ENCODE measurements at places on chromosomes 13 and 19.

DNA sequence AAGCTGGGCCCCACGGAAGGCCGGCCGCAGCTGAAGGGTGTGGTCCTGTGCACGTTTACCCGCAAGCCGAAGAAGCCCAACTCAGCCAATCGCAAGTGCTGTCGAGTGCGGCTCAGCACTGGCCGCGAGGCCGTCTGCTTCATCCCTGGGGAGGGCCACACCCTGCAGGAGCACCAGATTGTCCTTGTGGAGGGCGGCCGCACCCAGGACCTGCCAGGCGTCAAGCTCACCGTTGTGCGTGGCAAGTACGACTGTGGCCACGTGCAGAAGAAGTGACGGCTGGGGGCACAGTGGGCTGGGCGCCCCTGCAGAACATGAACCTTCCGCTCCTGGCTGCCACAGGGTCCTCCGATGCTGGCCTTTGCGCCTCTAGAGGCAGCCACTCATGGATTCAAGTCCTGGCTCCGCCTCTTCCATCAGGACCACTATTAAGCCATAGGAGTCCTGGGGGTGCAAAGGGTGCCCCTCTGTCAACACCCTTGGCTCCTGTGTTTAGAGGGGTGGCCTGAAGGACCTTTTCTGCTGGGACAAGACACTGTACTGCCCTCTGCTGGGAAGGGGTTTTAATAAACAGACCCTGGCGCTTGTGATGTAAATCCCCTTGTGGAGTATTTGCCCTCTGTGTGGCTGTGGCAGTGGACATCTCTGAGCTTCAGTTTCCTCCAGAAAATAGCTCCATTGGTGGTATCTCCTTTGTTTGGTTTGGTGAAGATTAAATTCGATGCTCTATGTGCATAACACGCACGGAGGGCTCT lies 1.9 kb downstream of the MRPS12 start:
- DNase-seq: peak; percentile 52

- no peak for DNase-seq
These were observed 2.6 kb upstream of the CLC start for GRCh38 chr19:39740395-39740794.

GRCh38 chr19:32222556-32222955 lies 122.9 kb upstream of the ZNF507 start:
- DNase-seq: no peak

GRCh38 chr13:103161476-103161875 lies 95.3 kb upstream of the SLC10A2 start:
- no peak for DNase-seq

DNA sequence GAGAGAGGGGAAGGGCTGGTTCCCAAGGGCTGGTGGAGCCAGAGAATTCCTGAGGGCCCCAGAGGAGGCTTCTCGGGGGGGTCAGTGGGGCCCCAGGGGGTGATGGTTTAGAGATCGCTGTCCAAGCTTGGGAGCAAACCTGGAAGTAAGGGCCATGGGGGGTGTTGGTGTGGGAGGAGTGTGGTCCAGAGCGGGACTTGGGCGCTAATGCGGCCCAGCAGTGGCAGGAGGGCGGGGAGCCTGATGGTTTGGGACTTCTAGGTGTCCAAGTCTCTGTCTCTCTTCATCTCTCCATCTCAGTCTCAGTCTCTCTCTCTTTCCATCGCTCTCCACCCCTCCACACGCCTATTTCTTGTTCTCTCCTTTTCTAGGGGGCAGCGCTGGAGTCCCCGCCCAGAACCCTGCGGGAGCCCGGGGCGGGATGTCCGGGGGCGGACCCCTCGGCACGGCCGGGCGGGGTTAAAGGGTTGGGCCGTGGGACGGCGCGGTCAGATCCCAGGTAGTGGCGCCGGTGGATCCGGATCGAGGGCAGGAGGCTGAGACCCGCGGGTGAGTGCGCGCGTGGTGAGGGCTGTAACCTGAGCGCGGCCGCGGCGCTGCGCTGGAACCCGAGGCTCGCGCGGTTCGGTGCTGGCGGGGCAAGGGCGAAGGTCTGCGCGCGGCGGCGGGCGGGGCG lies at the start of gene CYP4F22:
CYP4F22 (plus strand) TSS at position 491 of the 676 bp plus-strand sequence. CDS start 16,812 bp downstream, outside the sequence.
- DNase-seq: no peak

- peak; percentile 31 for DNase-seq
These were observed at the start of gene CCDC70 for GRCh38 chr13:51861723-51862300. CCDC70 (plus strand) TSS chr13:51861969; CDS start chr13:51865412, 3,443 bp downstream.

DNA sequence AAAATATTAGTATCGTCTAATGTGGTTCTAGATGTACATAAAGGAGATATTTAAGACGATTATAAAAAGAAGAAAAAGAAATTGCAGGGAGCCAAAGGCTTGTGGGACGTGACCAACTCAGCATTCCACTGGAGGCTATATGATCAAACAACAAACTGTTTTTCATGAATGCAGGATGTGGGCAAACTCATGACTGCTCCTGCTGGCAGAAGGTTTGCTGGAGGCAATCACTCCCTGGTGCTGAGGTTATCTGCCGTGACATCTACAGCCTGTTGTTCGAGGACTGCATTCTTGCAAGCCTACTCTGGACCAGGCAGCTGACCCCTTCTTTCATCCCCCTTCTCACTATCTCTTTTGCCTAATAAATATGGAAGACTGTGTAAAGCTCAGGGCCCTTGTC lies 518.1 kb downstream of the UQCRFS1 start:
- no peak for DNase-seq

DNA sequence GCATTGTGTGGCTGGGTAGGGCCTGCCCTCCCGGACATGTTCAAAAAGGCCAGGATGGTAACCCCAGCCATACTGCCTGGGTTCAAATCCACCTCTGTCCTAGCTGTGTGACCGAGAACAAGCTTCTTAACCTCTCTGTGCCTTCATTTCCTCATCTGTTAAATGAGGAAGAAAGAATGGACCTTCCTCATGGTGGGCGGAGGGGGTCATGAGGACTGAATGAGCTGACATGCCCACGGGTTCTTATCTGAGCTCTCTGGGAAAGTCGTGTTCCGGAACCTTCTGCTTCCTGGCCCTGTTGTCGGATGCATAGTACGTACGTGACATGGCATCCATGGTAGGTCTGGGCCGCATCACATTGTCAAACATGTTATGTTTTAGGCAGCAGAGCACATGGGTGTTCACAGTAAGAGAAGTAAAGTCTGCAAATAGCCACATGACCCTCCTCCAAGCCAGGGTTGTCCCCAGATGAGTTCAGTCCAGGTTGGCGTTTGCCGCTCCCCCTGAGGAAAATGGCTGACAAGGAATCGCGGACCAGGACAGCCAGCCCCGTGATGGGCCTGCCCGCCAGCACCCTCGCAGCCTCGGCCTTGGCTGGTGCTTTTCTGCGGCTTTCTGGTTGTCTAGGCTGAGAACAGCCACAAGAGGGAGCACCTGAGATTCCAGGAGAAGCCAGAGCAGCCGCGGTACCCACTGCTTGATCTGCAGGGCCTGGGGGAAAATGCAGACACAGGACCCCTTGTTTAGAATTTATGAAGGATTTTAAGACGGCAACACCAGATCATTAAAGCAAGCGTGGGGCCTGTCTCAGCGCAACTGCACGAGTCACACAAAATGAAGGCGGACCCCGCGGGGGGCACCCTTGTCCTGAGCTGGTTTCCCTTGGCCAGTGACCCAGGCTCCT lies 2.4 kb upstream of the NTN5 start:
- peak; percentile 86 for DNase-seq

DNA sequence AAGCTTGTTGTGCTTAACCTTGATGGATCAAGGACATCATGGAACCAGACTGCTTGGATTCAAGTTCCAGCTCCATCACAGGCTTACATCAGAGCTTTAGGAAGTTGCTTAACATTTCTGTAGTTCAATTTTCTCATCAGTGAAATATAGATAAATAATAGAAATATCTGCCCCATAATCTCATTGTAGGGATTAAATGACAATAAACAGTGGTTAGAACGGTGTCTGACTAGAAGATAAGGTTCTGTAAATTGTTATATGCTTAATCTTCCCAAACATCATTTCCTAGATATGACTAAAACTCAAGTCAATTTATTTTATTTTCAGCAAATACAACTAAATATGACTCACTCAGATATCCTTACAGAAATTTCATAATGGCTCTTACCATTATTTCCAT lies 83.5 kb downstream of the SLITRK1 start:
- DNase-seq: no peak
